ENCODE measurements at places on chromosomes 2 and 18.

GRCh38 chr2:169315357-169315756 is 47.0 kb downstream of the LRP2 start:
- no peak for DNase-seq

GRCh38 chr2:161552015-161552414 is 72.2 kb upstream of the SLC4A10 start:
- DNase-seq, result no peak

GRCh38 chr2:5618271-5618670 is 73.9 kb upstream of the SOX11 start:
- DNase-seq, result no peak

DNA sequence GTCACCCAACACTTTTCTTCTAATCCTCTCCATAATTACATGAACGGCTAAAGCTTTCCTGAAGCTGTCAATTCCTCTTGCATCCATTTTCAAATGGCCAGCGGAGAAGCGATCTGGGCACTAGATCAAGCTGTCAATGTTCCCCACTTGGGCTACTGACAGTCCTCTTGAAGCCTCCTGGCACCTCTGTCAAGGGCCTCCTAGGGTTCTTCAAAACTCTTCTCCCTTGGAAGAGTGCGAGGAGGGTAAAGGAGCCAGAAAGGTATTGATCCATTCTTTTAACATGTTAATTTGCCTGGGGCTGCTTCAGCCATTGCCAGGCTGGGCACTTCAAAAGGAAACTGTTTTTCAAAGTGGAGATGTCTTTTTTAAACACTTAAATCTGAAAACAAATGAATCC is 19.8 kb downstream of the EPHA4 start:
- DNase-seq, result peak; percentile 69

- DNase-seq, result no peak
Observed at GRCh38 chr2:142495141-142495540, 364.3 kb upstream of the LRP1B start.

DNA sequence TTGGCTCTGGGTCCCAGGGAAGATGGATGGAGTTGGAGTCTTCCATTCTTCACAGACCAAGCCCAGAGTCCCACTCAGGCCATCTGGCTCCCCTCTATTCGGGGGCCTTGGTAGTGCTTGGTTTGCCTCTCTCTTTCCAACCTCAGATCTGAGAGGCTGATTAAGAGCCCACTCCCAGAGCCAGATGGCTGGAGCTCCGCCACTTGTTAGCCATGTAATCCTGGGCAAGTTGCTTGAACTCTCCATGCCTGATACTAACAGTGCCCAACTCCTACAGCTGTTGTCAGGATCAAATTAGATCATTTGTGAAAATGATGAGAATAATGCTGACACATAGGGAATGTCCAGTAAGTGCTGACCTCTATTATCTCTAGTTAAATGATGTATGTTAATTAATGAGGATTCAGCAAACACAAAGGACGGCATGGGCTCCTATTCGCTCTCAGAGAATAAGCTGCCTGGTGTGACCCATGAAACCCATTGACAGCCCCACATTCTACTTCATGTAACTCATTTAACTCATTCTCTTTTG is 46.6 kb upstream of the SLC14A1 start:
- DNase-seq, result peak; percentile 48

DNA sequence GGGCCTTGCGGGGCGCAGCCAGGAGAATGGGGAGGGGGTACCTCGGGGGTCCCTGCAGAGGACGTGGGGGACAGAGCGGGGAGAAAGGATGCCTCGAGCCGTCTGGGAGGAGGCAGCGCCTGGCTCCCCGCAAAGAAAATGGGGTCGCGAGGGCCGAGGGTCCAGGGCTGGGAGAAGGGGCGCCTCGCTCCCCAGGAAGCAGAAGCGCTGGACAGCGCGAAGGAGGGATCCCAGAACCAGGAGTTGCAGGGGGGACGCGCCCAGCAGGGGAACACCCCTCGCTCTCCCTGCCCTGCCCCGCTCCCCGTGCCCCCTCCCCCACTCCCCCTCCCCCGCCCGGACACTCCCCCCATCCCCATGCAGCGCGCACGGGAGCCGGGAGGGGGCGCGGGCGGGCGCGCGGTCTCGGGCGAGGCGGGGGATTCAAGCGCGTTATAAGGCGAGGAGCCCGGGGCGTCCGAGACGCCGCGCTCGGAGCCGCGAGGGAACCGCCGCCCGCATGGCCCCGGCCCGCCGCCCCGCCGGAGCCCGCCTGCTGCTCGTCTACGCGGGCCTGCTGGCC is at the start of gene ERFE:
Gene ERFE (plus strand): TSS at position 462 of the 562 bp plus-strand sequence. CDS start 38 bp downstream, at position 500.
- DNase-seq, result no peak

DNA sequence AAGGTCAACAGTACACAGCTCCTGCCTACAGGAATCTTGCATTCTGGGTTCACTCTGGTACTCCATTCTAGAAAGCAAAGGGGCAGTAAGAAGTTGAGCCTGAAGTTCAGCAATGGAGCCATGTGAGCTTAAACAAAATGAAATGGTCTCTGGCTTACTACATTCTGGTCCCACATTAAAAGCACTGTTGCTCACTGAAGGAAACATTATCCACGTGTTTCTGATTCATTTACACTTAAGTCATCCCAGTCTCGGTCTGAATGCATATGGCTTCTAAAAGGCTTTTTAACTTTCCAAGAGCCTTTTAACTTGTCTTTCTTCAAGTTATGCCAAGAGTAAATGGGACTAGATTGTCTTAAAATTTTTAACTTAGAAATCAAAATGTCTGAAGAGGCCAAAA is 177.8 kb downstream of the LNPK start:
- no peak for DNase-seq

DNA sequence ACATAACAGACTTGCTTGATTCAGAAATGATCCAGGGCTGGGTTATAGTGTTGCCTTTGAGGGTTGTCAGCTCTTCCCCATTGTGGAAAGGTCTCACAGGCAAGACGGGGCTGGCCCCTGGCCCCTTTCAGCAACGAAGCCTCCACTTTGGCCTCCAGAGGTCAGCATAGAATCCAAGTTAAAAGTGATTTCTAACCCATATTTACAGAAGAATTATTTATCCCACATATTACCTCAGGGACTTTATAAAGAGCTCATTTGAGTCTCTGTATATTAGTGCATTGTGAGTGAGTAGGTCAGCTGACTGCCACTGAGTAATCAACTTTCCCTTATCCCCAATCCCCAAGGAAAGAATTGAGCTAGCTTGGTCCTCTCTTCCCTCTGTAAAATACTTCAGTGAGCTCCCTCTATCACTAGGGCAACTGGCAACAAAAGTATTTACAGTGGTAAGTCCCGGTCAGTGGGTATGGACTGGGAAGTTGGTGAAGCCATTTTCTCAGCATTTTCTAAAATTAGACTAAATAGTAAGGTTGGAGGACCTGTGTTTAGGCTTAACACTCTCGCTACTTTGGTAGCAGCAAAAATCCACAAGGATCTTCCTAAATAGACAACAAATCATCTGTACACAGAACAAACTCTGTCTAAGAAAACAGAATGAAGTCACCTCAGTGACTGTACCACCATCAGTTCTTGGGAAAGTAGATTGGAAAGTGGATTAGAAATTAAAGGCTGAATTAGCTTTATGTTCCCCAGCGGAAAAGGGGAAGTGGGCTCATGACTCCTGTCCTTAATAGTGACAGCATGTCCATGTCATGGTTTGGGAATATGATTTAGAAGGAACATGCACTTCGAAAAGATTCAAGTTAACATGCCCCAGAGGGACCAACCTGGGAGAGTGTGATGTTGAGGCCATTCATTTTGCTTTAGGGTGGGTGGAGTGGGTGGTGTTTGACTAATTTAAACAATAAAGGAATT is 171.0 kb upstream of the SIX3 start:
- DNase-seq, result no peak

- DNase-seq, result no peak
Observed at GRCh38 chr2:66461664-66462500, 27.0 kb downstream of the MEIS1 start.

- no peak for DNase-seq
Observed at GRCh38 chr18:3489462-3489861, 39.5 kb downstream of the TGIF1 start.

DNA sequence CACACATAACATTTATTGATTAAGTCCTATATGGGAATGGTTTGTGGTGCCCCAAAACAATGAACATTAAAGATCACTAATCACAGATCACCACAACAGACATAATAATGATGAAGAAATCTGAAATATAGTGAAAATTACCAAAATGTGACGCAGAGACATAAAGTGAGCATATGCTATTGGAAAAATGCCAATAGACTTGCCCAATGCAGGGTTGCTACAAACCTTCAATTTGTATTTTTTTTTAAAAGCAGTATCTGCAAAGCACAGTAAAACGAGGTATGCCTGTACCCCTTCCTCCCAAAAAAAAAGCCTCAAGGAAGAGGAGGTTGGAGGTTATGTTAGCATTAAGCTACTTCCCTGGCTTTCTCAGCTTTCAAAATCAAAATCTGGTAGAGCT is 131.1 kb downstream of the RBMS1 start:
- no peak for DNase-seq

DNA sequence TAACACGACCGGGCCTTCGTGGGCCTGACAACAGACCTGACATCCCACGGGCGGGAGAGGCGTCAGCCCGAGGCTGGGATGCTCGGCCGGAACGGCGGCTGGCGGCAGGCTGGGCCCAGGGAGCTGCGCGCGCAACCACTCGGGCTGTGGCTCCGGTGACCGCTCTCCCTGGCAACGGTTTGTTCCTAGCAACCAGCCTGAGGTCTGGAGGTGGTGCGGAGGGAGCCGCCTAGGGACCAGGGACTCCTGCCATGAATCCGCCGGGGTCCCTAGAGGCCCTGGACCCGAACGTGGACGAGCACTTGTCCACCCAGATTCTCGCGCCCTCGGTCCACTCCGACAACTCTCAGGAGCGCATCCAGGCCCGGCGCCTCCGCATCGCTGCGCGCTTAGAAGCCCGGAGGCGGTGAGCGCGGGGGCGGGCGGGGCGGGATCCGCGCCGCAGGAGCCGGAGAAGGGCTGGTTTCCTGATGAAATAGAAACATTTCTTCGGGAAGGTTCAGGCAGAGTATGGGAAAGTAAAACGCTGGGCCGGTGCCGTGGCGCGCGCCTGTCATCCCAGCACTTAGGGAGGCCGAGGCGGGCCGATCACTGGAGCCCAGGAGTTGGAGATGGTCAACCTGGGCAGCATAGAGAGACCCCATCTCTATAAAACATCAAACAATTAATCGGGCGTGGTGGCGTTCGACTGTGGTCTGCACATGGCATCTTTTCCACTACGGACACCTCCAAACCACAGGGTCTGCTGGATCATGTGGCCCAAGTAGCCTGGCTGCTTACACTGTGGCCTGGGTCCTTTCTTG is at the start of gene DRC1:
Gene DRC1 (plus strand): TSS at position 182 of the 803 bp plus-strand sequence. CDS start 70 bp downstream, at position 252.
- DNase-seq, result no peak

DNA sequence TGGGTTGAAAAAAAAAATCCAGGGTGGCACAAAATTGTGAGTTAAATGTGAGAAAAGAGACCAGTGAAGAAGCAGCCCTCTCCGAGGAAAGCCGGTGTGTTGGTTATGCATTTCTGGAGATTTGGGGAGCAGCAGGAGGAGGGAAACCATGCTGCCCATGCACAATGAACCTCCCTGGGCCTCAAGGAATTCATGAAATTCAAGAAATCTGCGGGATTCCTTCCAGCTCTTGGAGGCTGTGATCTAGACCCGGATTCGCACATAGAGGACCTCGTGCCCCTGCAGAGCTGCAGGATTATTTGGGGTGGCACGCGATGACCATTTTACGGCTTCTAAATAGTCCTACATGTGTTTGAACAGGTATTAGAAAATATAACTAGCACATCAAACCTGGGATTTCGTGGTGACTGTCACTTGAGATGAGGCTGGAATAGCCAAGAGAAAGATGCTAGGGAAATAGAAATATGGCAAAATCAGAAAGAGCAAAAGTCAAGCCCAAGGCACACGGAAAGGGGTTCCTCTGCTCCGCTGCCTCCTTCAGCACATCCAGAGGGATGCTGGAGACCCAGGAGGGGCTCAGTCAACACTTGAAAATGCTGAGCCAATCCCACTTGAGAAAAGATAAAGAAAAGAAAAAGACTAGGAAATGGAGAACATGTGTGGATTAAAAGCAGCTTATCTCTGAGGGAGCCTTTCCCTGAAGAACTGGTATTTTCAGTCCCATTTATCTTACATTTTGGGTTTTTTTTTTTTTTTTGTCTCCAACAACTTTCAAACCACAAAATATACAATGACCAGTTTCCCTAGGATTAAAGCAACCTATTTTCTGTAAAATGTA is 22.0 kb downstream of the KCTD1 start:
- DNase-seq, result no peak

DNA sequence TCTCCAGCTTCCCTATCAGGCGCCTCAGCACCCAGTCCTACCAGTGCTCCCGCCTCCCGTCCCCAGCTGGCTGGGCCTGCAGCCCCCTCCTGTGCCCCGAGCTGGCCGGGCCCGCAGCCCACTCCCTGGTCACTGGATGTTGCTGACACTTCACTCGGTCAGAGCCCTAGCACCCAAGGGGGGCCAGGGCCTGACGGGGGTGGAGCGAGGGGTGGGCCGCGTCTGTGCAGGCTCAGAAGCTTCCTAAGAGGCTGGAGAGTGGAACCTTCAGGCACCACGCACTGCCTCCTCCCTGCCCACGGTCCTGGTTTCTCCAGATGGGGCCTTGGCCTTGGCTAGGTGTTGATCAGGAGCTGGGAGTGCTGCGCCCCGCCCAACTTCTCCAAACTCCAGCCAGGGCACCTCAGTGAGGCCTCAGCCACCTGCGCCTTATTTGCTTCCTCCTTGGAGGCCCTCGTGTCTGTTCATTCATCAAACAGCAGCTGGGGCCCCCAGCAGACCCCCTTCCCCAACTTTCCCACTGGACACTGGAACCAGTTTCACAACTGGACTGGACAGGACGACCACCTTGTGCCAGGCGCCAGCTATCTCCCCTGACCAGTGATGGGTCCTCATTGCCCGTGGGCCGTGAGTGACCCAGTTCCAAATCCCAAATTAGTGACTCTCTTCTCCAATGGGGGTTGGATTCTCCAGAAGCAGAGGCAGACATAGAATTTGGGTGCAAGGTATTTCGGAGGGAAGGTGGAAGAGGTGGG is 16.7 kb downstream of the CAPN10 start:
- no peak for DNase-seq

DNA sequence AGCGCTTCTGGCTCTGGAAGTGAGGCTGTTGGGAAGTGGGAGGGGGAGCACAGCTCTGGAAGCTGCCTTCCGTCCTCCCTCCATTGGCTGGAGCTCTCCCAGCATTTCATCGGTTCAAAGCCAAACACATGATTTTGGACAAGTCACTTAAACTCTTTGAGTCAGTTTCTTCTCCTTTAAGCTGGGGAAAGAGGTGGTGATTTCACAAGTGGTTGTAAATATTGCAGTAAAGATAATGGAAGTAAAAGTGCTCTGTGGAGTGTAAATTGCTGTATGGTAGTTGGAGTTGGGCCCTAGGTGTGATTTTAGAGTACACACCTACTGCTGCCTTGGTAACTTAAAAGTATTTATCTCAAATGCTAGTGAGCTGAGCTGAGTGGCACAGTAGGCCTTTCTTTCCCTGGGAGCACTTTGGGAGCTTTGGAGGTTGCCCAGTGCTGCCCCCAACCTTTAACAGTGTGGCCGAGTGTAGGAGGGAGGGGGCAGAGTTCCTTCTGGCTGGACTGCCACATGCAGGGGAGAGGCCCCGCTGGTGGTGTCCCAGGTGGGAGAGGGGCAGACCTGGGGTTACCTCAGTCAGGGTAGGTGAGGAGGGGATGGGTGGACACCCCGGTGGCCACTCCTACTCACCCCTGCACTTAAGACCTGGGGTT is 54.7 kb downstream of the ASAP2 start:
- no peak for DNase-seq

- no peak for DNase-seq
Observed at GRCh38 chr18:8337211-8337610, 272.0 kb upstream of the RAB12 start.

- DNase-seq, result no peak
Observed at GRCh38 chr2:201182650-201183364, at the start of gene CASP10. Gene CASP10 (plus strand): TSS chr2:201183141. CDS start chr2:201185778, 2,637 bp downstream.

GRCh38 chr2:57962861-57963260 is 83.7 kb upstream of the VRK2 start:
- no peak for DNase-seq

- peak; percentile 69 for DNase-seq
Observed at GRCh38 chr18:24397131-24397693, 412 bp downstream of the OSBPL1A start.
